ENCODE measurements at places on chromosomes 3 and 15. TPM values are rescaled to one million over a fixed set of nuclear protein-coding genes. Genes with fewer than 3 reads are reported as not detected.

DNA sequence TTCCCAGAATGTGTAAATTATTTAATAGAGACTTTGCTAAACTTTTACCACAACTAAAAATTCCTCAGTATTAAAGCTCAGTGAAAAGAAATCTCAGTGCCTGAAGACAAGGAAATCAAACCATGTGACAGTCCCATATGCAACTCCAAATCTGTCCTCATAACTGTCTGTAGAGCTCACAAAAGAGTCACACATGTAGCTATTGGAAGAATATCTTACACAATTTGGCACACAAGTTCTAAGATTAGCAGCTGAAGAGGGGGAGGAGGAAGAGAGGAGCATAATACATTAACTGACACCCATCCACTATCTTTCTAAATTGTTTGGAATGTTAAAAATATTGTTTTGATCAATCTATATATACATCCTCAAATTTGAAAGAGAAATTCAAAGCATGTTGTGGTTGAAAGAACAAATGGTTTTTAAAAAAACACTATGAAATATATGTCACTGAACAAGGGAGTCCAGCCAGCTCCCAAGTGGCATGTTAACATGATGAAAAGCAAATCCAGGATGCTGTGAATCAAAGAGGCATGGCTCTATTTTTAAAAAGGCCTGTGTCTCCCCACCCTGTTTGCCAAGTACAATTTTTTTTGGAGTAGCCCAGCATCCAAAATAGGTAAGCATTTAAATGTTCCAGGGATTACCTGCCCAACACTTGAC lies 126.3 kb upstream of the NANOGP8 start:
- no peak for DNase-seq

SPTSSB gene
- not detected for total RNA-seq

MUSTN1 gene
- 0.20 TPM for total RNA-seq

GRCh38 chr15:32730677-32731654 lies 13.2 kb downstream of the GREM1 start:
- peak; percentile 52 for DNase-seq

GRCh38 chr3:185153861-185154629 lies 1.2 kb upstream of the C3orf70 start:
- no peak for DNase-seq

DNA sequence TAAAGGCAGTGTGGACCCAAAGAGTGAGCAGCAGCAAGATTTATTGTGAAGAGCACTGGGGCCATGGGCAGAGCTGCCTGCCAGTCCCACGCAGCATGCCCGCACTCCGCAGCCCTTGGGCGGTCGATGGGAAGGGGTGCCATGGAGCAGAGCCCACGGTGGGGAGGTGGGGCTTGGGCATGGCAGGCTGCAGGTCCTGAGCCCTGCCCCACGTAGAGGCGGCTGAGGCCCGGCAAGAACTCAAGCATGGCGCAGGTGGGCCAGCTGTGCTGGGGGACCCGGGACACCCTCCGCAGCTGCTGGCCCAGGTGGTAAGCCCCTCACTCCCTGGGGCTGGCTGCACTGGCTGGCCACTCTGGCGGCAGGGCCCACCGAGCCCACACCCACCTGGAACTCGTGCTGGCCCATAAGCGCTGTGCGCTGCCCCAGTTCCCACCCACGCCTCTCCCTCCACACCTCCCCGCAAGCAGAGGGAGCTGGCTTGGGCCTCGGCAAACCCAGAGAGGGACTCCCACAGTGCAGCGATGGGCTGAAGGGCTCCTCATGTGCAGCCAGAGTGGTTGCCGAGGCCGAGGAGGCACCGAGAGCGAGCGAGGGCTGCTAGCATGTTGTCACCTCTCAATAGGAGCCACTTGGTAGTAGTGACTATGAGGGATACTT lies 1218.8 kb upstream of the EPHA6 start:
- no peak for DNase-seq

DNA sequence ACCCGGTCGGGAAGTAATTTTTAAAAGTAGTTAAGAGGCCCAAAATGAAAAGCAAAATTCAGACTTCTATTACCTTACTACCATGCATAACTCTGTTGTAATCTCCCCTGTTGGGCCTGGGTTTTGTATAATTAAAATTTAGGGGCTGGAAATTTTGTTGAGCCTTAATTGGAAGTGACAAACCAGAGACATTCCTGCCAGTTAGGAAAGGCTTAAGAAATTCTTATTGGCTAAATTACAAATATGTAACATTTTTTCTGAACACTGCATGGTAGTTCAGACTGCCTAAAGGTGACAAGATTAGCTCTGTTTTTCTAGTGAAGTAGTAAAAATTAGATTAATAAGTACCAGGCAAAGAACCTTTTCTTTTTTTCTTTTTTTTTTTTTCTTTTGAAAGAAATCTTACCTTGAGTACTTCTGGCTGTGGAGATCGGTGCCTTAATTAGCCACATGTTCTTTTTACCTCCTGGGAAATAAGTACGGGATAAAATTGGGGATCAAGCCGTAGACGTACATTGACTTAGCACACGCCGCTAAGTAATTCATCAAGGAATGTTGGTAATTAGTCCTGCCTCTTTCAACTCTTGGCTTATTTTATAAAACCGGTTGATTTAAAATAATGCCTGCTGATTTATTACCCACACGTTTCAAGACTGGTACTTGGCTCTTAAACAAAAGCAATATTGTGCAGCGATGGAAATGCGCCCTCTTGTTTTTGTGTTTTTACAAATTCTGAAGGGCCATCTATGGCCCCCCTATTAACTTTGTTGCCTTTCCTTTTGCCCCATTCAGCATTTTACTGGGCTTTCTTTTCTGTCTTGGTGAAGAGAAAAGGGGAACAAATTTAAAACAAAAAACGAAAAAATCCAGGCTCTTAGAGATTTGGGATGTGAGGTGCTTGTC lies 111.2 kb upstream of the SAMMSON start:
- no peak for DNase-seq

NPAP1 gene
- not detected for total RNA-seq

- no peak for DNase-seq
These were observed 82.1 kb upstream of the PRTG start for GRCh38 chr15:55824857-55825613.

SIN3A gene
- total RNA-seq: 18.3 TPM

DNA sequence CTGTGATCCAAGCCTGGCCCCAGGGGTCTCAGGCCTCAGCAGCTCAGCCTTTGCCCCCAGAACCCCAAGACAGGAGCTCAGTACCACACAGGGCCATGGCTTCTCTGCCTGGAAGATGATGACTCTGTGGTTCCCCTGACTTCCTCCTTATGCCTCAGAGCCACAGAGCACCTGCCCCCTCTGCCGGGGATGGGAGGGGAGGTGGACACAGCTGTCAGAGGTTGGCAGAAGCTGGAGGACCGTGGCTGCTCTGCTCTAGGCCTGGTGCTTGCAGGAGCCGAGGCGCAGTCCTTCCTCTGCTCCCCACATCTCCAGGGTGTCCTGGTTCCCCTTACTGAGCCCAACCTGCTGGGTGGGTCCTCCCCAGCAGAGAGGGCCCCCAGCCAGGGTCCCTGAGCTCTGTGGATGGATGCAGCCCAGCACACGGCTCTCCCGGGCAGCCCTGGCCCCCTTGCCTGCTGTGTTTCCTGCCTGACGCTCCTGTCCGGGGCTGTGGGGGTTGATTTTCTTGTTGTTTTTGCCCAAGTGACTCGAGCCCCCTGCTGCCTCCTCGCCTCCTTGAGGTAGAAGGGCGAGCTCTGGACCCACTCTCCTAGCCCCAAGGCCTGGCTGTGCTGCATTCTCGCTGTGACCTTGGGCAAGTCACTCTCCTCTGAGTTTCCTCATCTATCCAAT lies 36.6 kb downstream of the PSTPIP1 start:
- DNase-seq: no peak

DNA sequence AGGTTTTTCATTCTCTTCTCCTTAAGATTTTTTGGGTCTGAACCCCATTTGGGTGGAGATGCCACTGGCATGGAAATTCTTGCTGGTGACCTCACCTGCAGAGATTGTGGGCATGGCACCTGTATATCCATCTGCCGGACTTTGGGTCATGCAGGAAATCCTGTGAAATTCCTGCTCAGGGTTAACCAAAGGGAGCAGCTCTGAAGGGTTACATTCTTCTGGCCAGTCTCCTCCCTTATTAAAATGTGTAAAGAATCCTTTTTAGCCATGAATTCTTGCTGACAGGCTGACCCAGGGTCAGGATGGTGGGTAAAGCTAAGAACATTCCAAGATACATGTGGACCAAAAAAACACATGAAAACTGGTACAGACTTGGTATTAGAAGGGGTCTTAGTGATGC lies 27.4 kb downstream of the ARHGEF26 start:
- DNase-seq: no peak

DNA sequence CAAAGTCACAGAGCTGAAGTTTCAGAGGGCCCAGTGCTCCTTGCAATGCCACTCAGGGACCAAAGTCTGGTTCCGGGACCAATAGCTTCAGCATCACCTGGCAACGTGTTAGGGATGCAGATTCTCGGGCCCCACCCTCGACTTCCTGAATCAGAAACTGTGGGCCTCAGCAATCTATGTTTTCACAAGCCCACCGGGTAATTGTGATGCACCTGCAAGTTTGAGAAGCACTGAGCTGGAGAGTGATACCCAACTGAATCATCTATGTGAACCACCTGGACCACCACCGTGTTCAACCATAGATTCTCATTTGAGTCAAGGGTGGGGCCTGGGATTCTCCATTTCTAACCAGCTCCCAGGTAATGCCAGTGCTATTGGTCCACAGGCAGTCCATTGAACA lies 55.7 kb downstream of the CORO2B start:
- DNase-seq: no peak

- peak; percentile 9 for DNase-seq
These were observed 72.9 kb upstream of the ATP2C1 start for GRCh38 chr3:130820976-130821375.

DNA sequence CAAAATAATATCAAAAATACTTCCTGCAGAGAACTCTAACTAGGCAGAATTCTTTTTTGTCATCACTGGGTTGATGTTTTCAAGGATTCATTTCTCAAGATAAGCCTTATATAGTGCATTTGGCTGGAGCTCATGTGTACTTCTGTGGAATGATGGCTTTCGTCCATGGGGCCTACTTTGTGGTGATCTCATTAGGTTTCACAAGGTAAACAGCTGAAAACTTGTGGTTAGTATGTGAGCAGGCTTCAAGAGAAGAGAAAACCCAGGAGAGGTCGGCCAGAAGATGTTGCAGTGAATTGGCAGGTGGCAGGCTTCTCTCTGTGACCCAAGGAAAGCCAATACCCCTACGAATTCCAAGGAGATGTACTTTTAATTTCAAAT lies 121.4 kb upstream of the PHLDB2 start:
- no peak for DNase-seq

- no peak for DNase-seq
These were observed 131.4 kb downstream of the THRB start for GRCh38 chr3:24363242-24363641.

DNA sequence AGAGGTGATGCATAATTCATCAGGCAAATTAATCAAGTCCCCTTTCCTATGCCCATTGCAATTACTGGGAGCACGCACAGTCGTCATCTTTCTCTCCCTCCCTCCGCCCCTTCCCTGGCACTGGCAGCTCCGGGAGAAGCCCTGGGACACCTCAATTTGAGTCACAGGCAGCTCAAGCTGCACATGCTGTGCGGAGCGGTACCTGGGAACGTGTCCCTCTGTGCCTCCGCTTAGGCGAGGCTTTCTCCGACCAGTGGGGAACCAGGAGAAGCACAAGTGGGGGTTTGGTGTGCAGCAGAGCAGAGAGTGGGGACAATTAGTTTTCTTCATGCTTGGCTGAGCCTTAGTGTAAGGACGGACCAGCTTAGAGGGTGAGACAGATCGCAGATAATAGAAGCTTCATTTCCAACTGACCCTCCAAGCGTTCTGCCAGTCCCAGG lies 88.3 kb downstream of the SOX14 start:
- DNase-seq: no peak

ADGRG7 gene
- not detected for total RNA-seq

NR1I2 gene
- not detected for total RNA-seq

Data from lung microvascular endothelial cell (primary cell).